ENCODE measurements at places on chromosomes 5 and 9. TPM values are rescaled to one million over a fixed set of nuclear protein-coding genes. Genes with fewer than 3 reads are reported as not detected.

DNA sequence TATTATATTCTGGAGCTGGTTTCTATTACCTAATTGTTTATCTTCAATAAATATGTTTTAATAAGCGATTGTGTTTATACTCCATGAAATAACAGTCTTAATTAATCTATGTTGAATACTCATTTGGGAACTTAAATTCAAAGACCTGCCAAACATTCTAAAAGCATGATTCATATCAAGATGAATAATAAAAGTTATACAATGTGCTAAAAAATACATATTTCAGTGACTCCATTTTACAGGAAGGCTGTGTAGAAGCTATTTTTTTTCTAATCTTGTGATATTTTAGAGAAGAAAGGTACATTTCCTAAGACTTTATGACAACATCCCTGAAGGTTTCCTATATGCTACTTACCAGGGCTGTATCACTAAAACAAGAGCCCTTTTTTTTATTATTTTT lies 417.9 kb downstream of the NFIB start:
- peaks cover 16% of the 10 kb centered on the region for H3K4me1 ChIP-seq
- H3K27ac ChIP-seq = no peak overlapping the region
- H3K27me3 ChIP-seq = no peaks in the 10 kb centered on the region
- H3K36me3 ChIP-seq = no peaks in the 10 kb centered on the region

GHR gene
- total RNA-seq = 0.67 TPM

DNA sequence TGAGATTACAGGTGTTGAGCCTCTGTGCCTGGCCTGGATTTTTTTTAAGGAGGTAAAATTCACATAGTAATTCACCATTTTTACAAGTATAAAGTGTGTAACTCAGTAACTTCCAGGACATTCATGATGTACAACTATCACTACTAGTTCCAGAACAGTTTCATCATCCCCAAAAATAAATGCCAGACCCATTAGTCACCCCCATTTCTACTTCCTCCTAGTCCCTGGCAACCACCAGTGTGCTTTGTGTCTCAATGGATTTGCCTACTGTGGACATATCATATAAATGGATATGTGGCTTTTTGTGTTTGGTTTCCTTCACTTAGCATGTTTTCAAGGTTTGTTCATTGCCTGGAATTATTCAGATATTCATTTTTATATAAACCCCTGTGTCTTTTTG lies 72.5 kb upstream of the PANK3 start:
- peaks cover 15% of the 10 kb centered on the region for H3K4me1 ChIP-seq
- H3K27me3 ChIP-seq = no peaks in the 10 kb centered on the region
- DNase-seq = no peak
- no peak overlapping the region for H3K4me3 ChIP-seq

GPR21 gene
- total RNA-seq = 1.8 TPM

GRCh38 chr5:102450313-102450990 lies 48.3 kb downstream of the SLCO6A1 start:
- no peaks in the 10 kb centered on the region for H3K36me3 ChIP-seq
- H3K27me3 ChIP-seq = no peaks in the 10 kb centered on the region
- no peaks in the 10 kb centered on the region for H3K4me1 ChIP-seq
- H3K4me3 ChIP-seq = no peak overlapping the region
- no peak for DNase-seq

C5orf58 gene
- total RNA-seq = 0.28 TPM

ACOT12 gene
- total RNA-seq = not detected

DNA sequence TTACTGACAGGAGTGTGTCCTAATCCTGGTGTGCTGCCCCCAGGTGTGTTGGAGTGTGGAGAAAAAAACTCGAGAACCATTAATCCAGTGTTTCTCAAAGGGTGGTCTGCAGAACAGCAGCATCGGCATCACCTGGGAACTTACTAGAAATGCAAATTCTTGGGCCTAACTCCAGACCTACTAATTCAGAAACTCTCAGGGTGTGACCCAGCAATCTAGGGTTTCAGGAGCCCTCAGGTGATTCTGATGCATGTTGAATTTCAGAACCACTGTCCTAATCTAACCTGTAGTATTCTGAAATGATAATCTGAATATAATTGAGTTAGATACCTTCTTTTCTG lies 30.0 kb upstream of the IL6ST start:
- H3K27me3 ChIP-seq = no peaks in the 10 kb centered on the region
- H3K4me3 ChIP-seq = no peak overlapping the region
- H3K27ac ChIP-seq = no peak overlapping the region
- no peaks in the 10 kb centered on the region for H3K4me1 ChIP-seq

OR1J2 gene
- not detected for total RNA-seq

ZBTB6 gene
- total RNA-seq = 7.4 TPM

UBE2B gene
- 63.0 TPM for total RNA-seq

- H3K27me3 ChIP-seq = peaks cover 1% of the 10 kb centered on the region
- no peaks in the 10 kb centered on the region for H3K4me1 ChIP-seq
- H3K27ac ChIP-seq = no peak overlapping the region
- peaks cover 6% of the 10 kb centered on the region for H3K36me3 ChIP-seq
- no peak for DNase-seq
- H3K4me3 ChIP-seq = no peak overlapping the region
Observed at GRCh38 chr5:77431286-77431685, 60.8 kb downstream of the WDR41 start.

SLC45A2 gene
- total RNA-seq = 0.15 TPM

DNA sequence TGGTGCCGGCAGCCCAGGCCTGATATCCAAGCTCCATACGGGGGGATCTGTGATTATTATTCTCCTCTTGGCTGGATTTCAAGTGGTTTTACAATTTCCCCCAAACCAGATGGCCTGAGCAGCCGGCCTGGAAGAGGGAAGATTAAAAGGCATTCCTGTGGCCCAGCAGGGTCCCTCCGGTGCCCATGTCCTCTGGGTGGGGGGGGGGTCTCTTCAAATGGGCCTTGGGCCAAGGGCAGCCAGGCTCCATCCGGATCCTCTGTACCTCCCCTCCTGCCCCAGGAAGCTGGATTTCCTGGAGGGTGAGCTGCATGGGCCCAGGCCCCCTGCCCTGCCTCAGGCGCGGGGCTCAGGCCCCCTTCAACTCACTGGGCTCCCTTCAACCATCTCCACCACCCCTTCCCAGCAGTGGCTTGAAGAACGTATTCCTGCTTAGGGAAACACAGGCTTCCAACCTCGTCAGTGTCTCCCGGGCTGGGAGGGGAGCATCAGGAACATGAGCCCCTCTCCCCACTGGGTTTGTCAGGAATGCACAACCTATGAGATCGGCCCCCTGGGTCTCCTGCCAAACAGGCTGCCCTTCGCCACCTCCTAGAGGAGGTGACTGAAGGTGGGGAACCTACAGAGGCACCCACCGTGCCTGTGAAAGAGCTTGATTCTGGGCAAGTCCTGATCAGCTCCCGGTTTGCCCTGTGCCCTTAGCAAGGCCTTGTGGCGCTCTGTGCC lies 62.9 kb upstream of the ORM1 start:
- no peak overlapping the region for H3K4me3 ChIP-seq
- DNase-seq = no peak
- no peaks in the 10 kb centered on the region for H3K36me3 ChIP-seq
- no peak overlapping the region for H3K27ac ChIP-seq

- no peak overlapping the region for H3K27ac ChIP-seq
- H3K4me3 ChIP-seq = no peak overlapping the region
- peaks cover 3% of the 10 kb centered on the region for H3K4me1 ChIP-seq
- H3K36me3 ChIP-seq = no peaks in the 10 kb centered on the region
Observed at GRCh38 chr9:5617749-5618148, 11.2 kb upstream of the RIC1 start.

- no peak overlapping the region for H3K27ac ChIP-seq
- no peaks in the 10 kb centered on the region for H3K4me1 ChIP-seq
- no peak for DNase-seq
- no peaks in the 10 kb centered on the region for H3K36me3 ChIP-seq
- H3K4me3 ChIP-seq = no peak overlapping the region
Observed at GRCh38 chr5:147921136-147921535, 14.8 kb upstream of the C5orf46 start.

PRRX2 gene
- total RNA-seq = 0.21 TPM

DNA sequence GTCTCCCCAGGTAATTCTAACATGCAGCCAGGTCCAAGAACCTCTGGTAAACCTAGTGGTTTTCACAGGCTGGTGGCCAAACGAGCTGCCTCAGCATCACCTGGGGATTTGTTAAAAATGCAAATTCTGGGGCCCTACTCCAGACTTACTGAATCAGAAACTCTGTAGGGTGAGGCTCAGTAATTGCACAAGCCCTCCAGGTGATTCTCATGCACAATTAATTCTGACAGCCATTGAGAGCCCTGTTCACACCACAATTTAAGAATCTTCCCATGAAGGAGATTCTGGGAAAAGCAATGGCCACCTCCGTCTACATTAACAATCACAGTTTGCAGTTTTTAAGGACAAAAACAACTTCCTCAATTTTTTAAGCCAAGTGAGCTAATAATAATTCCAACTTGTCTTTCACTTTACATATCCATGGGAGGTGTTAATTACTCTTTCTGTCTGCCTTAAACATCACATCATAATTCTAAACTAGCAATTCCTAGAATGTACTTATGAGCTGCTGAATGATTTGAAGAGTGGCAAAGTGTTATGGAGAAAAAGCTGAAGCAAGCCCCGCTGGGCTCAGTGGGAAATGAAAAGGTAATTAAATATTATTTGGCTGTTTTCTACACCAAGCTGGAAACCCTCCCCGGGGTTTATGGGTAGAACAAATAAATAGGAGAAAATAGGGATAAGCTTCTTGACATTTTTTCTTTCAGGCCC lies 70.0 kb downstream of the GLDC start:
- H3K4me1 ChIP-seq = no peaks in the 10 kb centered on the region
- no peak overlapping the region for H3K27ac ChIP-seq

DNA sequence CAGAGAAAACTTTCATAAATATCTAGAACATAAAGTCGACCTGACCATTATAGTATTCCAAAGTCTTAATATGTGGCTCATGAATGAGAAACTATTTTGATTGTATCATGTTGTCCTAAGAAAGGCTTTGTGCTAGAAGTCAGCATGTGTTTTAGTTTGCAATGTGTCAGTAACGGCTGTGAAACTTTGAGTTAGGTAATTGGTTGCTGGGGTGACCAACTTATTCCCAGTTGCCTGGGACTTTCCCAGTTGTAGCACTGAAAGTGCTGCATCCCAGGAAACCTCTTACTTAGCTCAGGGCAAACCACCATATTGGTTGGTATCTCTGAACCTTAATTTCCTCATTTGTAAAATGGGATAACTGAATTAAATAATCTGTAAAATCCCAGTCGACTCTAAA lies 114.6 kb upstream of the SLC12A2 start:
- no peaks in the 10 kb centered on the region for H3K36me3 ChIP-seq
- H3K4me1 ChIP-seq = no peaks in the 10 kb centered on the region
- H3K27ac ChIP-seq = no peak overlapping the region
- no peak overlapping the region for H3K4me3 ChIP-seq

ASPN gene
- total RNA-seq = not detected

TEX48 gene
- total RNA-seq = not detected

DNA sequence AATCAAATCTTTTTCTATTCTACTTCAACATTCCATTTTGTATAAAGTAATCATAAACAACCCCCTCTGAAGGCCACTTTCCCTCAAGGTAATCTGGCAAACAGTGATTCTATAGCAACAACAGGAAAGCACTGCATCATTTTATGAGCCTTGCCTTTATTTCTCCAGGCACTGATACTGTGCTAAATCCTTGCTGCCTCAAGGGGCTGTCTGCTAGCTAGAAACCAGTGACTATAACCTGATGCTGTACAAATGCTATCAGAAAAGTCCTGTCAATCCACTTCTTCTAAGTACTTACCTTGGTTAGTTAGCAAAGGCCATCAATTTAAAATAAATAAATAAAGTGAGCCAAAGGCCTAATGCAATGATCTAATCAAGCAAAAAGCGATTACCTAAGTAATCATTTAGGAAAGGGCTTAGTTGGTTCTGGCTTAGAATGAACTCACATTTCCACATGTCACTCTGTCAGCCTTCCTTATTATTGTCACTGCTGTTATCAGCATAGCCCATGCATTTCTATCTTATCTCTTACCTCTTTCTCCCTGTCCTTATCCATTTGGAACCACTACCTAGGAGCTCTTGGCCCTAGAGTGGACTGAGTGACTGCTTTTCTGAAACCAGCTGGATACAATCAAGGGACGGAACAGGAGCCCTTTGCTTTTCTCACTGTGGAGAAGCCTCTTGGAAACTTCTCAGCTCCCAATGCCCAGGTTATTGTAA lies 246.1 kb upstream of the MEF2C start:
- no peaks in the 10 kb centered on the region for H3K36me3 ChIP-seq
- no peak overlapping the region for H3K4me3 ChIP-seq
- H3K4me1 ChIP-seq = peaks cover 16% of the 10 kb centered on the region
- no peaks in the 10 kb centered on the region for H3K27me3 ChIP-seq
- H3K27ac ChIP-seq = no peak overlapping the region
- DNase-seq = no peak

GRCh38 chr9:114861273-114861672 lies 55.4 kb upstream of the TNFSF15 start:
- peaks cover 3% of the 10 kb centered on the region for H3K4me1 ChIP-seq
- no peaks in the 10 kb centered on the region for H3K27me3 ChIP-seq
- DNase-seq = no peak
- no peak overlapping the region for H3K27ac ChIP-seq

PFN3 gene
- total RNA-seq = not detected

BAAT gene
- total RNA-seq = not detected

DNA sequence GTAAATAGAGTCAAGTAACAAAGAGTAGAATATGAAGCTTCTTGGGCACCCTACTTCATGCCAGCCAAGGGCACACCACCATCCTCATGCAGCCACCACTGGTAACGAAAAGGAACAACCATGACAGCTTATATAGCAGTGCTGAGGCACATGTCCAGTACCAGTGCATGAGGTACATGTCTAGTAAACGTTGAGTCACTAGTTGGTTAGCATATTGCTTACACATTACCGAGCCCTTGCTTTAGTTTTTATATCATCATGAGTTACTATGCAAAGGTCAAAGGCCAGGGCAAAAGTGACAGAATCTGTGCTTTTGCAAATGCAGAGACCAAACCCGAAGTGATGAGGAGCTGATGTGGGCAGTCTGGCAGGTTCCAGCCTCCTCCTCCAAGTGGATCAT lies 147.1 kb upstream of the MAP1B start:
- no peaks in the 10 kb centered on the region for H3K27me3 ChIP-seq
- no peak overlapping the region for H3K27ac ChIP-seq
- no peaks in the 10 kb centered on the region for H3K36me3 ChIP-seq
- H3K4me1 ChIP-seq = peaks cover 8% of the 10 kb centered on the region
- no peak overlapping the region for H3K4me3 ChIP-seq

SLC34A3 gene
- not detected for total RNA-seq

DNA sequence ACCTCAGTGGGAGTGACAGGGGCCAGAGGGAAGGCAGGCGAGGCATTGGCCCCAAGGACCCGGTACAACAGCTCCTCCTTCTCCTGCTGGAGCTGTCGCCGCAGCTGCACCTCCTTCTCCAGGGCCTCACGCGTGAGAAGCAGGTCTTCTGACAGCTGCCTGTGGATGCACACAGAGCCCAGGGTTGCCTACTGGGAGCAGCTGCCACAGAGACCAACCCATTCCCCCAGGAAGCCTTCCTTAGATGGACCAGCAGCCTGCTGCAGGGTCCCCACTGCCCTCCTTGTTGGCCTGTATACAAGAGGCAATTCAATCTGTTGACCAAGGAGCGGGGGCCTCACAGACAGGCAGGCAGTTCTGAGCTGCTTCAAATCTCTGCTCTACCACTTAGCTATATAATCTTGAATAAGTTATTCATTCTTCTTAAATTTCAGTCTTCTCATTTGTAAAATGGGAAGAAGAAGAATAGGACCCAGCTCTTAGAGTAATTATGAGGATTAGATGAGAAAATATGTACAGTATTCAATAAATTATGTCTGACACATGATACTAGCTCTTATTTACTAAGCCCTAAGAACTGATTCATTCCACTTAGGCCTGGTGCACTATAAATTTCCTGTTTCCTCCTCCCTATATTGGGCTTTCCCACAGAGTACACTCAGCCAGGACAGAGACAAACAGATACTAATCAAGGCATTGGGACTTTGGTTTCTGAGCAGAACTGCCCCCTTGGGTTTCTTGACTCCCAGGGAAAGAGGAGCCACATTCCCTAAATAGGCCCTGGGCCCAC lies 26.1 kb upstream of the ANXA6 start:
- no peak overlapping the region for H3K4me3 ChIP-seq
- no peak overlapping the region for H3K27ac ChIP-seq
- peaks cover 5% of the 10 kb centered on the region for H3K27me3 ChIP-seq
- no peaks in the 10 kb centered on the region for H3K36me3 ChIP-seq
- DNase-seq = no peak
